ENCODE measurements at places on chromosomes 3 and 15.

GRCh38 chr15:87731630-87732029, 524.9 kb downstream of the NTRK3 start:
- no peak for DNase-seq

- no peak for DNase-seq
These were observed 150.9 kb downstream of the CHDH start for GRCh38 chr3:53695324-53695690.

DNA sequence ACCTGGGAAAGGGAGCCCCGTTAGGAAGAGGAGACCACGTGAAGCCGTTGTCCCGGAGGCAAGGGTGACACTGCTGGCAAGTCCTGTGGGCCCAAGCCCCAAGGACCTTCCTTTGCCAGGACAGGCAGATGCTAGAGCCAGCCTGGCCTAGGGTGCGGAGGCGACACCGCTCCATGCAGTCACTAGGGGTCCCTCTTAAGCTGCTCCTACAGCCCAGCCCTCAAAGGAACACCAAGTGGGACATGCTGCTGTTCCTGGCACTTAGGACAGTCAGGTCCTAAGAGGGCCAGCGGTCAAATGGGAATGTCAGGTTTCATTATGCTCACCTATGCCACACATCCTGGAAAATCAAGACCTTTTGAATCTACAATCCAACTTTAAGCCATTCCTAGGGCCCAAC, 59.7 kb downstream of the RPN1 start:
- DNase-seq, result no peak

- peak; percentile 24 for DNase-seq
These were observed 56.7 kb upstream of the BLM start for GRCh38 chr15:90660195-90660998.

GRCh38 chr3:12797892-12798558, 1.5 kb downstream of the CAND2 start:
- no peak for DNase-seq

- DNase-seq, result peak; percentile 5
These were observed 307.9 kb upstream of the CBLB start for GRCh38 chr3:106176734-106177133.

DNA sequence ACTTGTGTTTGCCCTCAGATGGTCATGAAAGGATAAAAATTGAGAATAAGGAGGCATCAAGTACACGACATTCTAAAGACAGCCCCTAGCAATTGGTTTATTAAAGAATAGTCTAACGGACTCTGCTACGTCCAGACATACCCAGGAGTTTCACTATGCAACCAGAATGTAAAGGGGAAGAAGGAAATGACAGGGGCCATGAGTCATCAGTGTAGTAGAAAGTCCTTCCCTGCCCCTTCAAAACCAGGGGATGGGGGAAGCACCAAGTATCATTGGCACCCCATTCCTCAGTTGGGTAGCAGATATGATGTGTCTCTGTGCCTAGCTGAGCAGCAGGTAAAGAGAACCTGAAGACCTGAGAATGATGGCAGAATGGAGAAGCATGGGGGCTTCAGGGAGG, 367.4 kb downstream of the IL20RB start:
- DNase-seq, result no peak
